ENCODE measurements at places on chromosomes 1 and 21.

- no peak for DNase-seq
These were observed 6.9 kb downstream of the DTL start for GRCh38 chr1:212042436-212042835.

- no peak for DNase-seq
These were observed 11.3 kb downstream of the CACHD1 start for GRCh38 chr1:64480999-64481772.

DNA sequence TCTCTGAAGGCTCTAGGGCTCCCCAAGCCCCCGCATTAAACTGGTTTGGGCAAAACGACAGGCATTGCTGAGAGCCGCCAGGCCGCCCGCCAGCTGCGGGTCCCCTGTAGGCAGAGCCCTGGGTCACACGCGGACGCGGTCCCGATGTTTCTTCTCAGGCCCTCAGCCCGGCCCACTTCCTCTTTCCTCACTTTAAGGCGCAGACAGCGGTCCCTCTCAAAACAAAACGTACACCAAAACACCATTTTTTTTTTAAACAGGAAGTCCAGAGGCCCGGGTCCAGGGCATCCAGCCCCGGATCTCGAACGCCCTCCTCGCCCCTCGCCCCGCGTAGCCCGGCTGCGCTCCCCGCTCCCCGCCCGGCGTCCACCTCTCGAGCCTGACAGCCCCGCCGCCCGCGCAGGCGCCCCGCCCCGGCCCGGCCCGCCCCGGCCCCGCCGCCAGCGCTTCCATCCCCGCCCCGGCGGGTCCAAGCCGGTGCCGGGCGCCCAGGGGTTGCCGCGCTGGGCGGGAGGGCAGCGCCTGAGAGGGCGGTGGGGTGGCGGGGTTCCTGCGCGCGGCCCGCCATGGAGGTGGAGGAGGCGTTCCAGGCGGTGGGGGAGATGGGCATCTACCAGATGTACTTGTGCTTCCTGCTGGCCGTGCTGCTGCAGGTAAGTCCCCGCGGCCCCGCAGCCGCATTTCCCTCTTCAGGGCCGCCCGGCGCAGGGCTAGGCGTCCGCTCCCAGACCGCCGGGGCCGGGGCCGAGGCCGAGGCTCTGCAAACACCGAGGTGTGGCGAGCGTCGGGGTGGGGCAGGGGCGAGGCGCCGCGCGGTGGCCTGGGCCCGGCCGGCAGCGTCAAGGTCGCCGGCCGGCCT, at the start of gene SLC22A15:
Gene SLC22A15 (plus strand): TSS at position 452 of the 859 bp plus-strand sequence. CDS start 115 bp downstream, at position 567.
- DNase-seq = no peak

- no peak for DNase-seq
These were observed 8.9 kb downstream of the ADGRB2 start for GRCh38 chr1:31755197-31755611.

DNA sequence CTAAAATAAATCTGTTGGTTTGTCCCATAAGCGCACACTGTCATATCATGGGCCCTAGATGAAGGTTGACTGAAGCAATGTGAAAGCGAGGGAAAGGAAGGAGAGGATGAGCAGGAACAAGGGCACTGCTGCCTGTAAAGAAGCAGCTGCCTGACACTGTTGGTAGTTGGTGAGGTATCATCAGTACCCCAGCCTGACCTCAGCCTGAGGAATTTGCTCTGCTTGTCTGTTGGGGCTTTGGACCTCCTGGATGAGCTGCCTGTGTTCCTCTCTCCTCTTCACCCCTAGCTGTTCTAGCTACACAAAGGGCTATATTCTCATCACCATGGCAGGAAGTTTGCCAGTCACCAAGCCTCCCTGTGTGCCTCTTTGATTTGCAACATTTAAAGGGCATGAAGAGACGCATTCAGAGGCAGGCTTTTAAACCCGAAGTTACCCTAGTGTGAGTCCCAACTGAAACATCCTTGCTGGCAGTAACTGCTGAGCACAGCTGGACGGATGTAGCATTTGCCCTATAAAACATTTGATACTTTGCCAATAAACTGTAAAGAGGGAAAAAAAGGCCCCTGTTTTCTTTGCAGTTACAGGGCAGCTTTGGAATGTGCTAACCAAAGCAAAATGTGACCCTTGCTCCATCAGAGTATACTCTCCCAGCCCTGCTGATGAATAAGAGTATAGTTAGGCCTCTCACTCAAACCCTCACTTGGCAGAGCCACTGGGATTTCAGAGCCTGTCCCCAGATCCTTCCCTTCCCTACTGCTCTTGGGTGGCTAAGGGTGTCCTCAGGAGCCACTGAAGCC, 22.2 kb upstream of the SPATA6 start:
- DNase-seq = no peak

- DNase-seq = no peak
These were observed 64.2 kb downstream of the TCP10L start for GRCh38 chr21:32520875-32521735.

GRCh38 chr1:147142886-147143285, 29.4 kb downstream of the PRKAB2 start:
- DNase-seq = no peak

DNA sequence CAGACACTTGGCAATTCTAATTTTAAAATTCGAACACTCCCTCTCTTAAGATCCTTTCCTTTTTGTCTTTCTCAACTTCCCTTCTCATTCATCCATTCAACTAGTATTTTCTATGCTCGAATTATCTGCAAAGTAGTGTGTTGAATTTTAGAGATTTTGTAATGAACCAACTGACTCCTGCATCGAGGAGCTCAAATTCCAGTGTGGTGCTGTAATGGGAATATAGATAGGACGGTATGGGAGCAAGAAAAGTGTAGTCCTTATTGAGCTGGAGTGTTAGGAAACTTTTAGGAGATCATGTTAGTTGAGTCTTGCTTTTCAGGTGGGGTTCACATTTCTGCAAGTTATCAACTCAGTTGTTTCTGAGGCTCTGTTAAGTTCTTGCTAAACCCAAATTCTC, 897.5 kb downstream of the TTLL7 start:
- DNase-seq = no peak

GRCh38 chr1:210418863-210419650, 90.4 kb downstream of the HHAT start:
- DNase-seq = no peak

- no peak for DNase-seq
These were observed 7.9 kb upstream of the PIK3CD start for GRCh38 chr1:9643351-9644256.

- no peak for DNase-seq
These were observed at the start of gene GABRD for GRCh38 chr1:2019172-2019543. GABRD (plus strand) TSS chr1:2019345; CDS start chr1:2019424, 79 bp downstream.

GRCh38 chr1:86906419-86906818, 7.5 kb downstream of the SELENOF start:
- DNase-seq = no peak

GRCh38 chr1:46490656-46491442, 1.2 kb downstream of the DMBX1 start:
- DNase-seq = no peak
